Activated CD4-positive, CD25-positive, alpha-beta regulatory T cell (primary cell): ENCODE measurements at places on chromosomes 12 and 14.

GRCh38 chr14:32559590-32559989 lies 230.5 kb downstream of the AKAP6 start:
- DNase-seq: no peak

DNA sequence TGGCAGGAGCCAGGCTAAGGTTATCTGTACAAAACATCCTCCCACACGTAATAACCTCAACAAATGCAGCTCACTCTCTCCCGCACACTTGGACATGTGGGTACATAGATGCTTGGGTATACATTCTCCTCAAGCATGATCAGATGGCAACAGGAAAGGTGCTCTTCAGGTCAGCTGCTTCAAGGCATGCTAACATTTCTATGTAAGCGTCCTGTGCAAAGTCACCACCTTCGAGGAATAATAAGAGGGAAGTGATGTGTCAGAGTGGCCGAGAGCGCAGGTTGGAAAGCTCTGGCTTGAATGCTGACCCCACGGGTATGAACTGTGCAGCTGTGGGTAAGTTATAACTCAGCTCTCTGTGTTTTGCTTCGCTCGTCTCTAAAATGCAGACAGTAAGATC lies 24.2 kb upstream of the SLC6A12 start:
- no peak for DNase-seq

DNA sequence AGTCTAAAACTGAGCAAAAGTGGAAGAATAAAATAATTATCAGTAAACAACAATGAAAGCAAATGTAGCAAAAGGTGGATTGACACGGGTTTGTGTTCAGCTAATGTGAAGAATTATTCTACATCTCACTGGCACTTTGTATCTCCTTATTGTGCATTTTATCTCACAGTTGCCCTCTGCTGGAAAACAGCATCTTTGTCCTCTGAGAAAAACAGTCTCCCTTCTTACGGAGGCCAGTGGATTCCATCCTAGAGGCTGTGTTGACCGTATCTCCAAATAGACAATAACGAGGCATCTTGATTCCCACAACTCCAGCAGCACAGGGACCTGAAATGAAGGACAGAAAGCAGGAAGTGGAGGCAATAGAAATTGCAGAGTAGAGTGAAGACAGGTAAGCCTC lies 51.3 kb upstream of the PLBD1 start:
- DNase-seq: no peak

DNA sequence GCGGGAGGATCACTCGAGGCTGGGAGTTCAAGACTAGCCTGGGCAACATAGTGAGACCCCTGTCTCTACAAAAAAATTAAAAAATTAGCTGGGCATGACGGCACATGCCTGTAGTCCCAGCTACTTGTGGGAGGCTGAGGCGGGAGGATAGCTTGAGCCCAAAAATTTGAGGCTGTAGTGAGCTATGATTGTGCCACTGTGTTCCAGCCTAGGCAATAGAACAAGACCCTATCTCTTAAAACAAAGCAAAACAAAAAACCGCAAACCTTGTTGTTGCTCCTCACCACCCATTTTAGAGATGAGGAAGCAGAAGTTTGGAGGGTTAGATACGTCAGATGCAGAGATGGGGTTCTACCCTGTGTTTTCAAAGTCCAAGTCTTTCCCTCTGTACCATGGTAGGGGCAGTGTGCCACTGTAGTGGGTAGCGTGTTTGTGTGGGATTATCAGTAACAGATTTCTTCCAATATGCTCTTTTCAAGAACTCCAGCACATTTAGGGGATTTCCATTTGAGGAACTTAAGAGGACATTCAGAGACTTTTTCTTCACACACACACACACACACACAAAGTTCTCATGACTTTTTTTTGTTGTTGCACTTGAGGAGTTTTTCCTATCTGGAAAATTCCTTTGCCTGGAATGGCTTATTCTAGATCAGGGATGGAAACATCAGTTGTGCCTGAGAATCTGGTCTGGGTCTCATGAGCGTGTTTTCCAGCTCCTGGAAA lies 186.5 kb downstream of the CHST11 start:
- no peak for DNase-seq

GRCh38 chr14:100410056-100410565 lies 87.0 kb downstream of the SLC25A47 start:
- no peak for DNase-seq

- DNase-seq: no peak
Measured at GRCh38 chr14:39880106-39880695, 448.0 kb upstream of the FBXO33 start.

GRCh38 chr12:99529966-99530365 lies 117.6 kb upstream of the GARIN6 start:
- DNase-seq: no peak

DNA sequence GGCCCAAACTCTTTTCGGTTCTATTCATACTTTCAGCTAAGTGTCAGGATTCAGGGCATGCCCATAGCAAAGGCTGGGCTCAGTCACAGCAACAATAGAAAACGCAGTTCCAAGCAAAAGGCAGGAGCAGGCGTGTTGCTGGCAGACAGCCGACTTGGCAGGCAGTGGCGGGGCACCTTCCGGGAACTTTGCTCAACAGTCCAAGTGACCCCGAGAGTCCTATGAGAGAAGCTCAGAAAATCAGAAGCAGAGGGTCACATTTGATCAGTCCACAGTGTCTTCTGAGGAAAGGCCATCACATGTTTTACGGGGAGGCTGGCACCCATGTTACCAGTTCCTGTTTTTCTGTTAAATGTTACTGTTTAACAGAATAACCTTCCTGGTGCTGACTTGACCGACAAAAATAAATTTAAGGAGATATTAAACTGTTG lies 115.0 kb downstream of the DACT1 start:
- DNase-seq: no peak

GRCh38 chr14:30223385-30223785 lies 295.7 kb upstream of the PRKD1 start:
- DNase-seq: no peak

DNA sequence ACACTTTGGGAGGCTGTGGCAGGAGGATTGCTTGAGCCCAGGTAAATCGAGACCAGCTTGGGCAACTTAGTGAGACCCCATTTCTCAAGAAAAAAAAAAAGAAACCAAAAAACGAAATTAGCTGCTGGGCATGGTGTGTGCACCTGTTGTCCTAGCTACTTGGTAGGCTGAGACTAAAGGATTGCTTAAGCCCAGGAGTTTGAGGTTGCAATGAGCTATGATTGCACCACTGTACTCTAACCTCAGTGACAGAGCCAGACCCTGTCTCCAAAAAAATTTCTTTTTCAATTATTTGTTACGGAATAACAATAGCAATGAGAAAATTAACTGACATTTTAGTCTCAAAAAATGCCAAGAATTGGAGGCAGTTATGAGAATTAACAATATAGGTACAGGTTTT lies 128.0 kb downstream of the CCDC91 start:
- no peak for DNase-seq

DNA sequence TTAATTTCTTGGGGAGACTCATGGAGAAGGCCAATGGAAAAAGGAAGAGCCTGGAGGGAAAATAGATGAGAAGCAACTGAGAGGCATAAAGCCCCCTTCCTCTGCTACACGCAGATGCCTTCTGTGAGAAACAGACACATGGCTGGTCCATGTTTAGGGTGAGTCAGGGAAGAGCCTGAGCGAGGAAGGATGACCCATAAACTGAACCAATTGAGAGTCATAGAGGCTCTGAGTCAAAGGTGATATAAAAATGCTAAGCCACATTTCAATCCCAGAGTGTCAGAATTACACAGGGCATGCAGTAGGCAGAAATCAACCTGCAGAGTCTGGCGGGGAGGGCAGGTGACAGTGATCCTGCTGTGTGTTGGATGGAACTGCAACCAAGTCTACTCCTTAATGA lies 30.1 kb upstream of the NEDD1 start:
- DNase-seq: no peak

- DNase-seq: no peak
Measured at GRCh38 chr14:87483271-87484260, 509.4 kb downstream of the GALC start.

- no peak for DNase-seq
Measured at GRCh38 chr14:106396999-106397398, 870.6 kb downstream of the TMEM121 start.

DNA sequence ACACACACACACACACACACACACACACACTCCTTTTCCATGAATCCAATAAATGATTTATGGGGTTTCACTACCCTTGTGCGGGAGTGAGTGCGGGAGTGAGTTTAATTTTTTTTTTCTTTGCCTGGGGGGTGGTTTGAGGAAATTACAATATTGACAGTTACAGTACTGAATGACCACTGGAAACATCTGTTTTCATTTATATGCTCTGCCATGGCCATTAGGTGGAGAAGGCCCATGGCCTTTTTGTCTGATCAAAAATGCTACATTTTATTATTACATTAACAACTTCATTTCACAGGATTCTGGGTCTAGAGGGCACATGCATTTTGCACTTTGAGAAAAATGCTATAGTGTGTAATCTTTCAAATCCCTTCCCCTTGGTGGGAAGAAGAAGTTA lies 5.9 kb downstream of the TBX3 start:
- DNase-seq: no peak

GRCh38 chr12:31578632-31579031 lies 12.3 kb downstream of the DENND5B start:
- DNase-seq: no peak
